ENCODE measurements at places on chromosomes 7 and 10.

- peak; percentile 50 for DNase-seq
Observed at GRCh38 chr10:110410329-110411046, 87.2 kb upstream of the DUSP5 start.

DNA sequence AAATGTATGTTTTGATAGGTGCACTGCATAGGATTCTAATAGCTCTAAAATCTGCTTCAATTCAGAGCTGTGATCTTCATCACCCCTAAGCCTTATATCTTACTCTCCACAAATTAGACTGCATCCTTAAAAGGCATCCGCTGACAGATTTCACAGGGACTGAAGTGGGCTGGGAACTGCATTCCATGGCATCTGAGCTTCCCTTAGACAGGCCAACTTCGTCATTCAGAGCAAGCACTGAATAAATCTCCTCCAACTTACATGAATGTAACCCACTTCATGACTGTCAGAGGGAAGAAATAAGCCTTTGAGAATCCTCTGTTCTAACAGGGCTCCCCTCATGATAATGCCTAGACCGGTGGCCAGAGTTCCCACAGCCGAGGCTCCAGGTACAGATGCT is 71.3 kb downstream of the SFMBT2 start:
- no peak for DNase-seq

DNA sequence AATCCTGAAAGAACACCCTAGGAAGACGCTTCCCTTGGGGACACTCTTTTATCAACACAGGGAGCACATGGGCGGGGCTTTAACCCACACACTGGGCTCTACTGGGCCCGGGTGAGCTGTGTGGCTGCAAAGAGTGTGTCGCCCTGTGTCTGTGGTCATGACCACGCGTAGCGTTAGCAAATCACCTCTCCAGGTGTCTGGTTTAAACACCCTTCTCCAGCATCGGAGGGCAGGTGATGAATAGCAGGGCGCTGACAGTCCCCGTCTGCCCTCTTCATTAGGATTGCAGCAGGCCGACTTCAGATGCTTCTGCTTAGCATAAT is 127.7 kb downstream of the ADARB2 start:
- DNase-seq, result no peak

DNA sequence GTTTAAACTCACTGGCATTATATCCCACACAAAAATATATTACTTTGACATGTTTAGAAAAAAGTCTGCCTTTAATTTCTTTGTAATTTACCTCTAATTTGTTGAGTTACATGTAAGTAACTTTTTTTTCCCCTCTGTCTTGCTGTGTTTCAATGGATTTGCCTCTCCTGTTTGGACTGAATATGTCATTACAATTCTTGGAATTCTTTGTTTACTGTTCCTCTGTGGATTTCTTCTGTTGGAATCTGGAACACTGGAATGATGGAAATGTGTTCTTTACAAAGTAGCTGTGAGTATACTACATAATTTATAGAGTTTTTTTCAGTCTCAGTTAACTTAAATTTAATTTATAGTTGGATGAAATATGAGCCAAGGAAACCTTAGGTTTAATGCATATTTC is 30.4 kb downstream of the SEPTIN7 start:
- no peak for DNase-seq

- DNase-seq, result peak; percentile 57
Observed at GRCh38 chr10:87761892-87762291, 56.1 kb downstream of the ATAD1 start.

DNA sequence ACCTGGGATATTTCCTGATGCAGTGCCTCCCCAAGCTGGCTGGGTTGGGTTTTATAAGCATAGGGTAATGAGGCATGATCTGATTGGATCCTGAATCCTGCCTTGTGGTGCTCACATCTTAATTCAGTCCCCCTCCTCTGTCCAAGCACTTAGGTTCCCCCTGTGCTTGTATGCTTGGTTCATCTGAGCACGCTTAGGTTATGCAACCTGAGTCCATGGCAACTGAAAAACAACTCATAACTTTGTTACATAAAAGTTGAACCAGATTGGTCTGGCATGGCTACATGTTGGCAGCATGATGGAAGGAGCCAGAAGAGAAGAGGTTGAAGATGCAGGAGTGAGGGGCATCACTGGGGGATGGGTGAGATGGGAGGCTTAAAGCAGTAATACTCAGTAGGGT is 57.3 kb upstream of the OSBPL3 start:
- no peak for DNase-seq

DNA sequence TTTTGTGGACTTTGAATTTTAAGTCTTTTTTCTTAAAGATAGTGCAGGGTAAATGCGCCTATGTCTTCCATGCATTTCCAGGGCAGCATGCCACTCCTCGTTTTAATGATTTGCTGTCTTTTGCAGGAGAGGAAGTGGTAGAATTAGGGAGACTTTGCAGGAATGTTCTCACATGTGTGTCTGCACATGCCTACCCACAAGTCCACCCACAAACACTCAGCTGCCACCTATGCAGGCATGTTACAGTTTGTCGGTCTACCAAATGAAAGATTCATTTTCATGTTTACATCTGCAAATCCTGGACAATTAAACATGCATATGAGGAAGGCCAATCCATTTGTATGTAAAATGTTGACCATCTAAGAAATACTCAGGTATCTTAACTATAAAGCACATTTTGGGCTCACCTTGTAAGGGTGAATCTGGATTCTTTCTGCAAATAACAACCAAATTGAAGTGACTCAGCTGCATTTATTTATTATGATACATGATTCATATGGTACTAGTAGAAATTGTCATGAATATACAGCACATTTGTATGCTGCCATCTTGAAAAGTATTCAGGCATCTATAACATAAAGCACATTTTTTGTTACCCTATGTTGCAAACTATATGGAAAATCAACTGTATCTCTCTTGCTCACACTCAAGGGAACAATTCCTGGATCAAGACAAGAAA is 4.7 kb upstream of the TEX36 start:
- DNase-seq, result no peak
